ENCODE measurements at places on chromosomes 3 and 15. TPM values are rescaled to one million over a fixed set of nuclear protein-coding genes. Genes with fewer than 3 reads are reported as not detected.

TMCO5A gene
- not detected for total RNA-seq

DNA sequence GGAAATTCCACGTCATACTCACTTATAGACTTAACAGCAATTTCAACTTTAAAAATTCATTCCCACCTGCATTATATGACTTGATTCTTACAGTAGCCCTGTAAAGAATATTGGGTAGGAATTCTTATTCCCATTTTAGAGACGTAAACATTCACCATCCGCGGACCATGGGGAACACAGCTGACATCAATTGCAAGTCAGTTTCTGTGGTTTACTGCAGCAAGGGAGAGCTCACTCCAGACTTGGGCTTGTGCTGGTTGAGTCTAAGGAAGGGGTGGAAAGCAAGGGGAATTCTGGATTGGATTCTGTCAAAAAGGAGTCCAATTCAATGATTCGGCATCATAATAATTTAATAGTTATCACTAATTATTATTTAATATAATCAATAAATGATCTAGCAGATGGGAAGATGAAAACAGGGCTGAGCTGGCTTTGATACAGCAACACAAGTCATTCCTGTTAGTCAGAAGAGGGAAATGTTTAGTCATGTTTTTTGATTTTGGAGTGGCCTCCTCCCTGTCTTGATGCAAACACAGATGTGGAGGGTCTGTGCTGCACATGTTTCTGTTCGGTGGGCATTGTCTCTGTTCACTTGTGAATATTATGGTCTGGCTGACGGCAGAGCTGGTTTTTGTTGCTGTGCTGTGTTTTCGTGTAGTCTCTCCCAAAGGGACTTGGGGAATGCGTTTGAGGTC, 9.7 kb downstream of the LIPC start:
- DNase-seq = no peak

DNA sequence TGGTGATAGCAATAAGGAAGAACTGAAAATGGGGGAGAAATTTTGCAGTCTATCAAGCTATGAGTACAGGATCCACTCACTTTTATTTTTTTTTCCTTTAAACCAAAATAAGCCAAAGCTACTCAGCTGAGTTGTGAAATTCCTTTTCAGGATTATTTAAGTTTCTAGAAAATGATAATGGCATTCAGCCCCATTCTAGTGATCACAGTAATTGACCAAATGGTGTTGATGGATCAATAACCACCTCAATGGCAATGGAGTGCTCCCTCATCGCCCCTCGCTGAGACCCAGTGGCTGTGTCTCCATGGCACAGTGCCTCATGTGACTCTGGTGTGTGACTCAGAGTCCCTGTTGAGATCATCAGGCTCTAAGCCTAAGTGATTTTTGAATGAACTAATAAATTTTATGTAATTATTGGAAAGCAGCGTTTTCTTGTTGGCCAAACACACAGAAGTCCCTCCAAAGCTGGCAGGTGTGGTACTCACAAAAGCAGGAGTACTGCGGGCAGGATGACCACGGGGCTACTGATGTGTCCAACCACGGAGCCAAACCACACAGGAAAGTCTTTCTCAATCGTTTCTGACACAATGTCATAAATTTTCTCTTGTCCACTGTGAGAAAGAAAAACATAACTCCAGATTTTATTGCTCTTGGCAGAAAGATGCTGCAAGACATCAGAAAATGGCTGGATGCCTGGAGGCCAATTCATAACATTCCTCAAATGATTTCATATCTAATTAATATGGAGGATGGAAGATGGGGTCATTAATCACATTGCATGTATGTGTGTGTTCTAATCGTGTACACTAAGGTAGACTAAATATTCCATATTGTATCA, 14.4 kb upstream of the STARD5 start:
- no peak for DNase-seq

DNA sequence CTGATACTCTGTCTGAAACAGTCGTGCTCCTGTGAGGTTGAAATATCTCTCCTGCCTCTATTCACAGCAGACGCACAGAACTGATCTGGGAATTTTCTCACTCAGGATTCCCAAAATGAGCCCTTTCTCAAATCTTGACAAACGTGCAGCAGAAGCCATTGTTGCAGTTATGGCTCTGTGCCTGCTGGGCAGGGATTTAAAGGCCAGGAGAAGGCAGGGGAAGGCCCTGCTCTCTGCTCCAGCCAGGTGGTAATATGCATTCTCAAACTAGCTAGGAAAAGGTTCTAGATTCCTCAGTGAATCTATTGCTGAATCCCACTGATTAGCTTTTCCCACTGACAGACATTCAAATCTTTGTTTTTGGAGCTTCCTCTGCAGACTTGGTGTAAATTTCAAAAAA, 2.2 kb downstream of the MINAR1 start:
- DNase-seq = no peak

GRCh38 chr15:44554934-44555723, 18.2 kb downstream of the EIF3J start:
- no peak for DNase-seq

ERICH6 gene
- 0.39 TPM for total RNA-seq

DNA sequence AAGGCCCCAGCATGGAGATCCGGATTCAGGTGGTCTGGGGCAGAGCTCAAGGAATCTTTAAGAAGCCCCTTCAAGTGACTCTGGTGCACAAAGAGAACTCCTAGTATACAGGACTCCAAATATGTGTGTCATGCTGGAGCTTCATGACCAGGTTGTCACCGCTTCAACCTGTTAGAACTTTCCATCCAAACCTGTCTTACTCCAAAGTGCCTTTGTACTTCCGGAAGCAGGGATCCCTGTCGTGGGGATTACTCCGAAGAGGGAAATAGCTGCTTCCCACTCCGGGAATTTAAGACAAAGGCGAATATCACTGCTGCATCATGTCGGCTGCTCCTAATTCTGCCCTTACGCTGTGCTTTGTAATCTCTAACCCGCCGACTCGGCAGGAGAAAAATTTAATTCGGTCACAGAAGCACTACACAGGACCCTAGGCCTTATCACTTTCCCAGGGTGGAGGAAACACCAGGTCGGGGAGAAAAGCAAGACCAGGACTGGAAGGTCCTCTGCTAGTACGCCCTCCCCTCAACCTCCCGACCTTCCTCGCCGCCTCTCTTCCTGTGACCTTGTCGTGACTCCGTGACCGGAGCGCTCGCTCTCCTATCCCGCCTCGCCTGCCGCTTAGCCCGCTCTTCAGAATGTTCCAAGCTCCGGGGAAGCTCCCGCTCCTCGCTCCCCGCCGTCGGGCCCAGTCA, 730 bp downstream of the HIGD1A start:
- peak; percentile 10 for DNase-seq

GRCh38 chr3:13610006-13610570, 61.2 kb downstream of the FBLN2 start:
- no peak for DNase-seq

MESP1 gene
- 5.3 TPM for total RNA-seq

LOXL1 gene
- total RNA-seq = 1.3 TPM

CFAP20DC gene
- total RNA-seq = 1.8 TPM

- no peak for DNase-seq
Observed at GRCh38 chr3:123745184-123745855, 138.8 kb downstream of the MYLK start.

DNA sequence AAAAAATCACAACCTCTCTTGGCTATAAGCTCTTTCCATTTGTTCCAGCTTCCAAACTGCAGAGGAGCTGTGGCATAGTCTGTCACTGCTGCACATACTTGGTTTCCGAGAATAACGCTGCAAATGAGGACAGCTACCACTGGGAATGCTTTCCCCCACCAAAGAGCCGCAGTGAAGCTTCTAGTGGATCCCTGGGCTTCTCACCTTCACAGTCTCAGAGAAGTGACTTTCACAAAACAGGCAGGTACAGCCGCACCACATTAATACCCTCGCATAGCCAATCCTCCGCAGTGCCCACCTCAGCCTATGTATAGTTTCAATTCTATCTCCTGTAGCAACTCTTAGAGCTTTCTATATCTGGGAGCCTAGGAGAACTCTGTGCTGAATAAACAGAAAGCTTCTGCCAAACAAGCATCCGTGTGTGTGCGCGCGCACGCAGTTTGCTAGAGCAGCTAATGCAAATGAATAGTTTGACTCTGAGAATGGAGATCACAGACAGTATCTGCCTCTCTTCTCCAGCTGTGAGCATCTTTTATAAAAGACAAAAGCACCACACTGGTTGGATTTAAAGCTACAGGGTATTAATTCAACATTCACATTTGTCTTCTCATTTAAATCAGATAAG, 81.9 kb upstream of the PLXND1 start:
- no peak for DNase-seq

DNA sequence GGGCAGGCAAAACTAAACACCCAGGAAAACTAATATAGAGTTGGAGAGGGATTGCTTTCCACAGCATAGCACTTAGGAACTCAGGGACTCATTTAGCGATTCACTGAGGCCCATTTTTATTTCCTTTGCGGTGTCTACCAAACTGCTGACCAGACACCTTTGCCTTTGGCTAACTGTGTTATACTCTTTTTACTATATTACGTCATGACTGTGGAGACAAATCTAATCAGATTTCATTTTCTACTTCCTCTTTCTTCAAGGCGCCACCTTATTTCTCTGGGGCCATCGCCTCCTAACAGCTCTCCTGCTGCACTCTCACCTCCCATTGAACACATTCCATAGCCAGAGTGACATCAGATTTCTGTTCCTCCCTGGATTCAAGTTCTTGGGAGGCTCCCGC, 215.7 kb upstream of the WNT5A start:
- DNase-seq = no peak

- DNase-seq = no peak
Observed at GRCh38 chr15:82851981-82852511, 42.6 kb downstream of the WHAMM start.
